ENCODE measurements at places on chromosomes 1 and 21.

DNA sequence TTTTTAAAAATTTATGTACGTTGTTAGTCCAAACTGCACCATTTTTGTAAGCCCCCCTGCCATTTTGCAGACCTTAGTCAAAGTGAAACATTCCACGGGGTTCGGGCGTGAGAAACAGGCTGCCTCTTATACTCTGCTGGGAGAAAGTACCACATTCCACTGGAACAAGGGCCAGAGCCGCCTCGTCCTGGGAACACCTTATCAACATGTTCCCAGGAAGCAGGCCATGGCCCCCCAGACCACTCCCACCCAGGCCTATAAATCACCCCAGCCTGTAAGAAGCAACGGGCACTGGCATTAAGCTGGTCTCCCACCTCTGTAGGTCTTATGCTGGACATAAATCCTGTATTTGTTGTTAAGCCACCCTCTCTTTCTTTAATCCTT lies 854 bp upstream of the ZRANB2 start:
- DNase-seq: no peak

GRCh38 chr1:235745503-235746136 lies 96.0 kb upstream of the GNG4 start:
- DNase-seq: no peak

GRCh38 chr1:207407655-207408260 lies 46.4 kb upstream of the CR2 start:
- DNase-seq: peak; percentile 67

DNA sequence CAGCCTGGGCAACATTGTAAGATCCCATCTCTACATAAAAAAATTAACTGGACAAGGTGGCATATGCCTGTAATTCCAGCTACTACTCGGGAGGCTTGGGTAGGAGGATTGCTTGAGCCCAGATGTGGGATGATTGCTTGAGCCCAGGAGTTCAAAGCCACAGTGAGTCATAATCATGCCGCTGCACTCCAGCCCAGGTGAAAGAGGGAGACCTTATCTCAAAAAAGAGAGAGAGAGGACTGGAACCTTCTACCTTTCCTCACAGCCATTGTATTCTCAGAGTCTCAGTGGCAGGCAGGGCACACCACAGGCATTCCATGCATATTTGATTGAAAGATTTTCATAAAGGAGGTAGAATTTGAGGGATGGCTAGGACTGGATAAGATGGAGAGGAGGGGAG lies 78.4 kb downstream of the KIF14 start:
- DNase-seq: no peak

DNA sequence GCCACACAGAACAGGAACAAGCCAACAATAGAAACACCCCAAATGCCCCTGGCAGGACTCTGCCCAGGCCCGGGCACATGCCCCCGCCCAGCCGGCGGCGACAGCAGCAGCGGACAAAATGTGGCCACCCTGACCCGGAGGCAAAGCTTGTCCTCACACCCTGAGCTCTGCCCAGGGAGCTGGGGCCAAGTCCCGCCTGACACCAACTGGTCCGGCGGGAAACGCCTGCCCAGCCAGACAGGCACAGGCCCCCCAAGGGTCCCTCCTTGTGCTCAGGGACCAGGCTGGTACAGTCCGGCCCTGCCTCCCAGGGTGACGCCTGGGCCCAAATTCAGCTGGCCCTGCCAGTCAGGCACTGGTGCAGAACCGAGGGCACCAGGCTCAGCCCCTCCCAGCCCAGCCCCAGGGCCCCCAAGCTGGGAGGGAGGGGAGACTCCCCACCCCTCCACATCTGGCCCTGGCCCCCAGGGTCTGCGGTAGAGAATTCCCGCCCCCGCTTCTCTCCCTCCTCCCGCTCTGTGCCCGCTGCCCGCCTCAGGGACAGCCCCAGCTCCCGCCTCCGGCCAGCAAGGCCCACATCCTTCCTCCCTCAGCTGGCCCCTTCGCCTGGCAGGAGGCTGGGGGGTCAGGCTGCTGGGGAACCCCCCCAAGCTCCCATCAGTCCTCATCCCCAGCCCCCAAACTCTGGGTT lies 2.0 kb downstream of the AHDC1 start:
- peak; percentile 68 for DNase-seq
